IPS DF 6.9 (cell line): ENCODE measurements at places on chromosomes 7 and 10.

DNA sequence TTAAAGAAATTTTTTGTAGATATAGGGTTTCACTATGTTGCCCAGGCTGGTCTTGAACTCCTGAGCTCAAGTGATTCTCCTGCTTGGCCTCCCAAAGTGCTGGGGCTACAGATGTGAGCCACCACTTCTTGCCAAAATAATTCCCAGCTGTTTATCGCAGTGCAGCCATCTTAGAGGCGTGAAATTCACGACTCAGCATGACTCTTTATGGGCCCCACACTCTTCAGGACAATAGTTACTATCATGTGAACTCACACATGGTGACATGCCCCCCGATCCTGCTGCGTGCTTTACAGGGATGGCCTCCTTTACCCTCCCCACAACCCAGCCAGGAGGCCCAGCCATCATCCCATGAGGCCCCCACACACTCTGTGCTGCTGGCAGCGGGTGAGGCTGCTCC lies 4.6 kb downstream of the COX19 start:
- no peak for DNase-seq

DNA sequence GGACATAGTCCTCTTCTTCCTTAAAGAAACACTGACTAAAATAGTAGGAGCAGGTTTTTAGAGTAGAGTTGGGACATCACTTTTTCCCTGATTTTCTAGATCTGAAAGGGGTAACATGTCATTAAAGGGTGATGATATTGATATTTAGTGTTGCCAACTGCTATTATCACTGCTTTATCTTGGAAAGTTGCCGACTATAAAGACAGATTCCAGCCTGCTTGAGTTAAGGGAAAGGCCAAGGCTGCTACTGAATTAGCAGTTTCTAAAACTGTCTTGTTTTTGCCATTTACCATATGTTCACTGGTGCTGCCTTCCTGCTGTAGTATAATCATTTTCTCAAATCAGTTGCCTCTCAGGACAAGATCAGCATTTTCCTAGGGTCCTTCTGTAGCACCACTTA lies 29.7 kb downstream of the AP3M1 start:
- DNase-seq, result no peak

DNA sequence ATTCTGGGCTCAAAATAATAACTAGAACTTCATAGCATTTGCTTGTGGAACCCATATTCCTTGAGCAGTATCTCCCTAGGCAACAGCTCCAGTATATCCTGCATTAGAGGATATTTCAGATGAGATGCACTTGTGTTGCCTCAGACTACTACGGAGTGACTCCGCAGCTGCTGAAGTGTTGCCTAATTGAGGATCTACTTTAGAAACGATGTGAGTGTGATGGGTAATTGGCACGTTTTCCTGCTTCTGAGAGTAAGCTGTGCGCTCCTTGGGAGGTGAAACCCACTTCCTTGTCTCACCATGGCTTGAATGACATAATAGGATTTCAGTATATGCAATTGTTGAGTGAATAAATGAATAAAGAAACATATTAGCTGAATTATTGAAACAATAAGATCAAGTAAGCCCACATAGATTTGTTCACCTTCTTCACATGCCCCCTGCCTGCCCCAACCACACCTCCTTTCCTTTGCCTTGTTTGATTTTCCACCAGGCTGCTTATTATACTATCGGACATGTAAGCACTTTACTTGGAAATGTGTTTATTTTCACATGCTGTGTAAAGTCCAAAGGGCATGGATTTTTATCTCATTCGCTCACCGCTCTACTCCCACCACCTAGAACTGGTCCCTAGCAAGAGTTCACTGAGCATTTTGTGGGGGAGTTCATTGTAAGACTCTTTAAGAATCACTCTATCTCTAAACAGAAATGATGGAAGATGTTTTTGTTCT lies 303.8 kb downstream of the KCNMA1 start:
- no peak for DNase-seq

GRCh38 chr7:29929018-29929807 lies 60.4 kb downstream of the SCRN1 start:
- no peak for DNase-seq

DNA sequence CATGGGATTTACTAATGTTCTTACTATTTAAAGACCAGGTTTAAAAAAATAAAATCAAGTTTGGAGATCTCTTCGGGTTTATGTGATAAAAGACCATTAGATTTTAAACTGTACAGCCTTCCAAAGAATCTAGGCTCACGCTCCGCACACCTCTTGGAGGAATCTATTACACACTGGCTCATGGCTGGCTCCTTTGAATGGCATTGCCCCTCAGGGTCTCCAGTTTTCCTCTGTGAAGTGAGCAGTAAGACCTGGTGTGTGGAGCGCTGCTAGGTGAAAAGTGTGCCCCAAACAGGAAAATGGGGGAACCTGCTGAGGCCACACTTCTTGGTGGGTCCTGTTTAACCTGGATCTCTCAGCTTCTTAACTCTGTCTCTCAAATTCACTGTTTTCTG lies 142.3 kb downstream of the KAT6B start:
- DNase-seq, result no peak

DNA sequence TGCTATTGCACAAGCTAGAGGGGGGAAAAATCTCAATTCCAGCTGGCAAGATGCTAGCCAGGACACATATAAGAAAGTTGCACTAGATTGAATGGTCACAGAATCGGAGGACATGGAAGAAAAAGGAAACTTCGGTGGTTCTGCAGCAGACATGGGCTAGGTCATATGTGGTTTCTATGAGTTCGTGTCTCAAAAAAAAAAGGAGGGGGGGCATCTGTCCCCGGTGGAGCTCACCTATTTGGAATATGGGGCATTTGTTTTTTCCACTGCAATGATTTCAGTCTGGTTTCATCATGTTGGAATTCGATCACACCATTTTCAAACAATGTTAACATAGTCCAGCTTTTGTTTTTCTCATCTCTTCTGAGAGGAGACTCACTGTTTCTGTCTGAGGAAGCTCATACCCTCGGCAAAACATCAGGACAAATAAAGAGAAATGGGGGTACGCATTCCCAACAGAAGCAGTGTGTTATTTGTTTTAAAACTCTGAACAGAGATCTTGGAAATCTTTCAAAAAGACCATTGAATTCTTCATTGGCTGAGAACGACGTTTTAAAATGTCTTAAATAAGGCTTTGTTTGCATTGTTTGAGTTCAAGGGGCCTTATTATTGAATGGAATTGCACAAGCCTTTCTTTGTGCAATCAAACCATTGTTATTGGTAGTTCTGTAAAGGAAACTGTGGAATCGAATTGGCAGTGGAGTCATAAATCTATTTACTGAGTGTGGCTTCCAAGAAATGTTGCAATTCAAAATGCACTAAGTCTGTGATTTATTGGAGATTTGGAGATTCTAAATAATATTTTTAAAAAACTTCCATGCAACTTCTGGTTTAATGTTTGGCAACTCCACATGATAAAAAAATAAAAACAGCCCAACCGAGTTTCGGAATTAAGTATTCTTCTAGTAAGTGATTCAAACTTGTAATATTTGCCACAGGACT lies 173.2 kb downstream of the RTKN2 start:
- no peak for DNase-seq

DNA sequence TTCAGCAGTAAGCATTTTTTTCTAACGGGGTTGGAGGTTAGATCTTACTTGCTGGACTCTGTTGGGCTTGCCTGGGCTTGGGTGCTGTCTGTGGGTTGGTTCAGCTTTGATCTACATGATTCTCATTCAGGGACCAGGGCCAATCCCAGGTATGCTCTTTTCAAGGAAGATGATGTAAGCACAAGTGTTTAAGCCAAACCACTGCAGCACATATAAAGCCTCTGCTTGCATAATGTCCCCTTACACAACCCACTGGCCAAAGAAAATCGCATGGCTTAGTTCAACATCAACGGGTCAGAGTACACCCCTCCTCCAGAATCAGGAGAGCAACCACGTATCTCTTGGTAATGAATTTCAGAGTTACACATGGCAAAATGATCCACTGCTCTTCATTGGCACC lies 83.9 kb downstream of the DNAJB9 start:
- DNase-seq, result no peak

GRCh38 chr10:100654782-100655325 lies 90.5 kb upstream of the PAX2 start:
- no peak for DNase-seq
